ENCODE measurements at places on chromosomes 3 and 15.
A peak's percentile ranks its signal among the peaks of the same experiment; 100 is the strongest.

- DNase-seq = no peak
Measured at GRCh38 chr15:35755237-35755802, 209.4 kb upstream of the DPH6 start.

DNA sequence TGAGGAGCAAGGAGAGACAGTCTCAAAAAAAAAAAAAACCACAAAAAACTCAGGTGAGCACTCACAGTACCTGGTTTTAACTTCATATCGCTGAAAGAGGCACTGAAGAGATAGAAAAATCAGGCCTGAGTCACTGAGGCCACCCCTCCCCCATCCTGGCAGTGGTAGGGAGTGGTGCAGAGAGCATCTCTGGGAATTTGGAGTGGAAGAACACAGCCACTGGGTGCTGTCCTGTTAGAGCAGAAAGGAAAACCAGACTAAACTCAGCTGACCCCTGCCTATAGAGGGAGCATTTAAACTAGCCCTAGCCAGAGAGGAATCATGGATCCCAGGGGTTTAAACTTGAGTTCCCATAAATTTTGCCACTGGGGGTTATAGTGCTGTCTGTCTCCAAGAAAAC, 22.2 kb upstream of the DNAJC13 start:
- no peak for DNase-seq

DNA sequence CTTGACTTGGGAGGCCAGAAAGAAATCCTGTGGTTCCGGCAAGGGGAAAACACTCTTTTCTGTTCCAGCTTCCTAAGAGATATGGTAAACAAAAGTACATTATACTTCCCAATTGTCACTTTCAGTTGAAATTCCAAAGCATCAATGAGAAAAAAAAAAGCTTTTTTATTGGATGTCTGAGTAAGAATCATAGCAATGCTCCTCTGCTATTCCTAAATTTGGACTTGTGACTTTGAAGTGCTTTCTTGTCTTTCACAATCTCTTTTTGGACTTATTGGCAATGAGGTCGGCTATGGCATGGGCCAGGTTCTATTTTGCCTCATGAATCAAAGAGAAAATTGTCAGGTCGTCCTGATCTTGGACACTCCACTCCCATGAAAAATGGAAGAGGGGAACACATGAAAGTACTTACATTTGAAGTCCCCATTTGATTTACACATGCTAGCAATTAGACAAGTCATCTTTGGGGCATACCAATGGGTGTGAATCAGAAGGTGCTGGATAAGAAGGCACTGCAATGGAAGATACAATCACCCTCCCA, 170.5 kb downstream of the GREM1 start:
- DNase-seq = no peak

GRCh38 chr3:31140470-31140869, 246.0 kb upstream of the GADL1 start:
- DNase-seq = no peak

DNA sequence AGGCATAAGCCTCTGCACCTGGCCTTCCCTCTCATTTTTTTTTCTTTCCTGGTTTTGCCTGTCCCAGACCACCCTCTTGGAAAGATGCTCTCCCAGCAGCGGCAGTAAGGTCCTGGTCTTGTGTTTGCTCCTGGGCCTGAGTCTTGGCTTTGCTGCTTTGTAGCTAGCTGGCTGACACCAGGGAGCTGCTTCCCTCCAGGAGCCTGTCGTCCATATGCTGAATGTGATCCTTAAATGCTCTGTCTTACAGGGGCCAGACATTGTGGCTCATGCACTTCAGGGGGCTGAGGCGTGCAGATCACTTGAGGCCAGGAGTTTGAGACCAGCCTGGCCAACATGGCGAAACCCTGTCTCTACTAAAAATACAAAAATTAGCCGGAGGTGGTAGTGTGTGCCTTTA, 17.2 kb downstream of the FLNB start:
- DNase-seq = no peak

GRCh38 chr15:39586387-39587095, 5.7 kb downstream of the THBS1 start:
- DNase-seq = no peak

DNA sequence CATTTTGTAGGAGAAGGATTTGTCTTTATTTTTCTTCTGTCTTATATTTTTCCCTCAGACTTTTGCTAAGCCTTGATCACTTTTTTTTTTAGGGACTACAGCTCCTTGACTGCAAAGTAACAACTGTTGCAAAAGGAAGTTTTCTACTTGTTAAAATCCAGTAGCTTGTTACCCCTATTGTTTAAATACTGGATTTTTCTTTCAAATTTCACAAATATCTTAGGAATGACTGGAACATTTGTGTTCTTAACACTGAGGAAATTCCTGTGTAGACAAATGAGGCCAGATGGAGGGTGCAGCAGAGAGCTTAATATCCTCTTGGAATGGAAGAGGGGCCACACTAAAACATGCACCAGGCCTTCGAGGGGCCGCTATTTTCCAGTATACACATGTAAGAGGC, 3.2 kb upstream of the PGPEP1L start:
- DNase-seq = no peak

DNA sequence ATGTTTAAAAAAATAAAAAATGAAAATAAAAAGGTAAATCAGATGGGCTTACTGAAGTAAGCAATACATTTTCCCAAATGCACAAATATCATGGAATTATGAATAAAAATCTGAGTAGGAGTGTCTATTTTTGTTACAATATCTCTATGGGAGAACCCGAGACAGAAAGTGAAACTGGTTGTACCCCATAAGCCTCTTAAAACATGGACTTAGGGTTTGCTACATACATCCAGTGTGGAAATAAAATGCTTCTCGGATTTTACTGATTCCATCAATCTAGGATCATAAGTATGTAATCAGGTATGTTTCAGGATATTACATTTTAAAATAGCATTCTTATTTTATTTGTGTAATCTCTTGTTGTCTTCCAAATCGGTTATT, 177.8 kb upstream of the CDIN1 start:
- DNase-seq = no peak

DNA sequence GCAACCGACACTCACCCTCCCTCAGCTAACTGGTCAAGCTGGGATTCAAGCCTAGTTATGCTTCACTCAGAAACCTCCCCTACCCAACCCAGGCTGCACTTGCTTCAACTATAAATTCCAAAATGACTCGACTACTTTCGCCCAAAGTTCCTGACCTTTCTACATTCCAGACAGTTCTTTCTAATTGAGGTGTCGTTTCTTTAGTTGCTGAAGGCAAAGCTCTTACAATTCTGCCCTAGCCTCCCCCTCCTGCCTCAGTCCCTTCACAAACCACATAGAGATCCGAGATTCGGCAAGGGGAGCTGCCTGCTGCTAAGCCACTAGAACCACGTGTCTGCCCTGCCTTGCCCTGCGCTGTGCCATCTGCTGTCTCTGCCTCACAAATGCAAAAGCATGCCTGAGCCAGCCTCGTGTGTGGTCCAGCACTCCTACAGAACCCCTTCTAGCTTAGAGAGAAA, 74.7 kb upstream of the SH3GL3 start:
- no peak for DNase-seq

DNA sequence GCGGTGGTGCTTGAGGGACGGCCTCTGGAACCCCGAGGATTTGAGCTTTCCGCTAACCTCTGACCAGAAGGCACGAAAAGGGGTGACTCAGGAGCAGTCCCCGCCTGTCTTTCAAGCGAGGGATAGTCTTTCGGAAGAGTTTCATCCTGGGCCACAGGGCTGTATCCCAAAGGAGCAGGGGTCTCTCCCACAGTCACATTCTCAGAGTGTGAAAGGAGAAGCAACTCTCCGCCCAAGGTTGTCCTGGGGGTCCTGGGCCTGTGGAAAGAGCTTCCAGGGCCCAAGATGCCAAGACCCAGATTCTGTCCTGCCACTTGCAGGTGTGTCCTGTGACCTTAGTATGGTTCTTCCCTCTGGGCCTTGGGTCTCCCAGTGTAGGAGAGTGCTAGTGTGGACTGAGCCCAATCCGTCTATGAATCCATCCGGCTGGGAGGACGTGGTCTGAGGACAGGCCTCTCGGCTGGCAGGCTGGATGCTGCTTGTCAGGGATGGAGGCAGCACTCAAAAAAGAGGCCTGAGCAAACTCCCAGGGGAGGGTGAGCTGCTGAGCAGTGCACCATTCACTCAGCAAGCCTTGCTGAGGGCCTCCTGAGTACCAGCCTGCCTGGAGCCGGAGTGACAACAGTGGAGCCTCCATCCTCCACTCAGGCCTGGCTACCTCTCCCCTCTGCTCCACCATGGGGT, 1.6 kb upstream of the DUSP7 start:
- DNase-seq = no peak

DNA sequence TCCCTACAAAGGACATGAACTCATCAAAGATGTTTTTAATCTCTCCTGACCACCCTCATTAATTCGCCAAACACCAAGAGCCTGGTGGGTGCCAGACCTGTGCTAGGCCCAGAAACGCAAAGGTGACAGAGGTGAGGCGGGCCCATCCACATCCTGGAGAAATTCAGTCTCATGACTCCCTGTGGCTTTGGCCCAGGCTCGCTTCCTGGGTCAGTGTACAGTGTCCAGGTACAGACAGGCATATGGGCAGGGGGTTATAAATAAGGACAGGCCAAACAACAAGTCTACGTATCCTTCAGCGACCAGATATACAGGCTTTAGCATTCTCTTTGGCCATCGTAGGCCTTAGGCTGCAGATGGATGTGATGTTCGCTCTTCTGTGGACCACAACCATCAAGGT, 945 bp upstream of the PLA2G4F start:
- no peak for DNase-seq

DNA sequence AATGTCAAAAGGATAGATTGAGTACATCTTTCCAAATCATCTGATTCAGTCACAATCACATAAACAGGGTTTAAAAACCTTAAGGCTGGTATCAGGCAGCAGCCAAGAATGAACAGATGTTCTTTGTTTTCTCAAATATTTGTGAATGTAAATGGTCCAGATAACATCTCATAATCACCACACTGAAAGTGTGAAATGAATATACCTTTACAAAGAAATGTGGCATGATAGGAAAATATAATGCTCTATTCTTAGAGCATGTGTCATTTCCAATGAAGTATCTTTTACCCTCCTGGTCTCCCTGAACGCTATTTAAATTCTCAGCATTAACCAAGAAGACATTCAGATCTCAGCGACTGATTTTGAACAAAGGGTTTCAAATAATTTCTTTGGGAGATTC, 8.8 kb upstream of the ACTC1 start:
- DNase-seq = no peak

- DNase-seq = no peak
Measured at GRCh38 chr3:76063811-76064210, 278.5 kb upstream of the ZNF717 start.

DNA sequence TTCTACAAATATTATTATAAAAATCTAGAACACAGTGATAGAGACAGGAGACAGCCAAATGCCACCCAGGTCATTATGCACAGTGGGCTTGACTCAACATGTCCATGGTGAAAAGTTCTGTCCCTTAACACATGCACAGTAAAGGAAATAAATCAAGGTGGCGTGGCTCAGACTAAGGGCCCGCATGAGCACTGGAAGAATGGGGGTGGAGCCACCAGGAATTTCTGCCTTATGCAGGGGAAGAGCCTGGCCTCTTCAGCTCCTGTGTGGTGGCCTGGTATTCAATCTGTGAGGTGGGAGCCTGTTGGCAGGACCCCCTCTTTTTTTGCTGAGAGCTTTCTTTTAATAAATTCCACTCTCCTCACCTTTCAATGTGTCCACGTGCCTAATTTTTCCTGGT, 17.2 kb upstream of the SPG21 start:
- no peak for DNase-seq

GRCh38 chr3:36944641-36945270, at the start of gene TRANK1:
TSS of gene TRANK1 (minus strand) at chr3:36945054. CDS start at chr3:36944809, 245 bp downstream.
- DNase-seq = peak; percentile 83

DNA sequence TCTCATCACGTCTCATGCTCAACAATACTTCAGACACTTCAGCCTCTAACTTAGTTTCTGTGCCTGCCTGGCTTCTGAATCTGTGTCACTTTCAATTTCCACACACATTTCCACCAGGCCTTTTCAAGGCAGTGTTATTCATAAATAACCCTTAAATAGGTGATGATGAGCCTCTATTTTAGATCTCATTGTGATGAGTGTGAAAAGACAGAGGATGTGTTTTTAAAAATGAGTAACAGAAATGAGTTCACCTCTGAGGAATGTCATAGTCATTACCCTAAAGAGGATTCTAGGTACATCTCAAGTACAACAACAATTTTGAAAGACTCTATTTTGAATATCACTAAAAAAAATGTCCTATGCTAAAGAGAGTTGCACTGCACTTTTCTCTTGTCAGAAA, 64.6 kb downstream of the STAC start:
- no peak for DNase-seq

DNA sequence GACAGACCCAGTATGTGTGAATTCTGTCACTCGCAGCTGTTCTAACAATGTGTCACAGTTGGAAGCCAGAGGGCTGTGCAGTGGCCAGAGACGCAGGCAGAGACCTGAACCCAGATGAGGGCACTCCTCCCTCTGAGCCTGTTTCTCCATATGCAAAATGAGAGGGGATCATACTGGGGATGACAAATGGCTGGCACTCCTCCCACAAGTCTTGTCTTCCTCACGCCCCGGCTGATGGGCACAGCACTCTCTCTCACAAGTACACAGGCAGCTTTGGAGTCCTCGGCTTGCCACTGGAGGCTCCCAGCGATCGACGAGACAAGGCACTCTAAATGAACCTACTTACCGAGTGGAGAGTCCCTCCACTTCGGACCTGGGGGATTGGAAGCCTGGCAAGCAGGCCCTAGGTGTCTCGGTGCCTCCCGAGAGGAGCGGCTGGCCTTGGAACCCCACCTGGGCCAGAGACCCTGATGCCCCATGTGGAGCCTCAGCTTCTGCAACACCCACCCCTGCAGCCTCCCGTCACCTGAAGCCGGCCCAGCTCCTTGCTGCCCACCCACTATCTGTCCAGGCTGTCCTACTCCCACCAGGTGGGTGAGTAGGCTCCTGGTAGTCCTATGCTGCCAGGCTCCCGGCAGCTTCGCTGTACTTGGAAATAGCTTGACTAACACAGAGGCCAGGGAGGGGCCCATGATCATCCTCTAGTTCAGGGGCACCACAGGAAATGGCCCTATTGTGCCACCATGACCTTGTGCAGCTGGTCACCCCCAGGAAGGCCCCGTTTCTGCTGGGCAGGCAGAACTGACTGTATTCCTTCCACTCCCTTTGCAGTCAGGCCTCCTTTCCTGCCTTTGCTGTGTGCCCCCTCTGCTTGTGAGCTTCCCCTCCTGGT, 65.0 kb upstream of the IQSEC1 start:
- DNase-seq = no peak

DNA sequence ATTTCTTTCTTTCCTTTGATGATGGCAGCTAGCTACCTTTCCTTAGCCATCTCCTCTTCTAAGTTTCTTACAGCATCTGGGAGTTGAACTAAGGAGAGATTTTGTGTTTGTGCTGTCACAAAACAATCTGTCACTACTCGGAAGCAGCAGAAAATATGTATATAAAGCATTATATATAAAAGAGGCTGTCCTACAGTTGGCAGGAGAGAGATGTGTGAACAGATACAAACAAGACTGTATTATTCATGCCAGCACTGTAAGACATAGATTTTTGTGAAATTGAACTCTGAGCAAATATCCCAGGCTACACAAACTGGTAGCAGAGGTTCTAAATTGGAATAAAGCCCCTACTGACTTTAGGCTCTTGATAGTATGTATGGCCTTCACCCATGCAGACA, 577.5 kb upstream of the NECTIN3 start:
- DNase-seq = no peak
